T-helper 9 cell (primary cell): ENCODE measurements at places on chromosomes 6 and 20.

DNA sequence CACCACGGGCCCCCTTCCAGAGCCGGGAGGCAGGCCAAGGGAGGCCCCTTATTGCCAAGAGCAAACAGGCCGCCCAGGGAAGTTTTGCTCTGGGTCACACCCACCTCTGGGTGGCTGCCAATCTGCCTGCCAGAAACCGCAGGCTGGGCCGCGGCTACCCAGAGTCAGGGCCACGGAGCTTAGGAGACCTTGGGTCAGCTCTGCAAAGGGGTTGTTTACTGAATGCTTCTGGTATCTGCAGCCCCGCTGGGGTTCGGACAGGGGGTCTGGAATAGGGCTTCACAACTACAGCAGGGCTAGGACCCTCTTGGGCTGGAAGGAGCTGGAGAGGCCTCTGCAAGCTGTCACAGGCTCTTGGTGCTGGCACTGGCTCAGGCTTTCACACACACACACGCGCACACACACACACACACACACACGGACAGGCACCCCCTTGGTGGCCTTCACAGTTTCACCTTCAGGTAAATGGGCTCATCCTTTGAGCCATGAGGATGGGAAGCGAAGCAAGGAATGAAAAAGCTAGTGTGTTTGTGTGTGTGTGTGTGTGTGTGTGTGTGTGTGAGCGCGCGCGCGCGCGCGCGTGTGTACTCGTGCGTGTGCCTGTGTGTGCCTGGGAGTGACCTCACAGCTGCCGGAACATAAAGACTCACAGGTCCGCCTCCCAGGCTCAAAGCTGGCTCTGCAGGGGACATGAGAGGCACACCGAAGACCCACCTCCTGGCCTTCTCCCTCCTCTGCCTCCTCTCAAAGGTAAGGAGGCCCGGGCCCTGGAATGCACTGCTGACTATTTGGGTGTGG, at the start of gene CCN5:
Gene CCN5 (plus strand): TSS at position 669 of the 798 bp plus-strand sequence. CDS start 22 bp downstream, at position 691.
- DNase-seq: no peak

DNA sequence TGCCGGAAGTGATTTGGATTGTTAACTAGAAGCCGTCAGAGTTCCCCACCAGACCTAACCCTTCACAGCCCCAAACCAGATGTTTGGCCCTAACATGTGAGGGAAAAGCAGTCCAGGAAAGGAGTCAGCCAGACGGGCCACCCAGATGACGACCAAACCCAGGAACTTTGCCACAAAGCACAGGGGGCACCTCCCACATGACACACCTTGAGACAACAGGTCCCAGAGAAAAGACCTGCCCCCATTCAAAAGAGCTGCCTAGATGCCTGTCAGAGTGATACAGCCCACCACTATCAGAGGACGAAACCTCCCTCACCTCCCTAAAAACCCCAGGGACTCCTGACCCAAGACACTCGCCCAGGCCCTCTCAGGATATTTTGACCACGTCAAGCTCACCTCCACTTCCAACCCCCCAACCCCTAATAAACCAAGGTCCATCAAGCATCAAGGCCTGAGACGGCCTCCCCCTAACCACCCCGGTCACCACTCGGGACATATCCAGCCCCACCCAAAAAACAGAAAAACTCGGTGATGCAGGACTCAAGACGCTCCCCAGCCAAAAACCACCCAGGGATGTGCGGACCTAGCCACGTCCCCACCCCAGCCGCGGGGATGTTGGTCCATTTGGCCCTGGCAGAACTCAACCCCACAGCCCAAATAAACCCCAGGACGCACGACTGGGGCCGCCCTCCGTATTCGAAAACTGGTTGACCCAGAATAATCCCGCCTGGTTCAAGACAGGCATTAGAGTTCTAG, 662 bp downstream of the ZNF343 start:
- DNase-seq: no peak

- DNase-seq: no peak
These were observed 333.3 kb upstream of the ZFP64 start for GRCh38 chr20:52524861-52525260.

DNA sequence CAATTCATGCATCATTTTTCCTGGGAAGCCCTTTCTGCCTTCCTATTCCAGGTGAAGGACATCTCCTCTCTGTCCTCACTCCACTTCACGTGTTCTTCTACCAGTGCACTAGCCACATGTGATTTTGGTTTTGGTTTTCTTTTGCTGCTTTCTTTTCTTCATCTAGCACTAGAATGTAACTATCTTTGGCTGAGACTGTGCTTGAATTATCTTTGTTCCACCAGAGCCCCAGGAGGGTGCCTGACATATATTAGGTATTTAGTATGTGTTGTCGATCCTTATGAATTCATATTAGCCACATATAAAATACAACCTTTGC, 79.9 kb downstream of the VGLL2 start:
- no peak for DNase-seq
